Muscle of arm (tissue), 14 donors: ENCODE measurements at places on chromosomes 4 and X.

GRCh38 chr4:161704040-161704439 is 459.8 kb downstream of the FSTL5 start:
- no peak for DNase-seq

DNA sequence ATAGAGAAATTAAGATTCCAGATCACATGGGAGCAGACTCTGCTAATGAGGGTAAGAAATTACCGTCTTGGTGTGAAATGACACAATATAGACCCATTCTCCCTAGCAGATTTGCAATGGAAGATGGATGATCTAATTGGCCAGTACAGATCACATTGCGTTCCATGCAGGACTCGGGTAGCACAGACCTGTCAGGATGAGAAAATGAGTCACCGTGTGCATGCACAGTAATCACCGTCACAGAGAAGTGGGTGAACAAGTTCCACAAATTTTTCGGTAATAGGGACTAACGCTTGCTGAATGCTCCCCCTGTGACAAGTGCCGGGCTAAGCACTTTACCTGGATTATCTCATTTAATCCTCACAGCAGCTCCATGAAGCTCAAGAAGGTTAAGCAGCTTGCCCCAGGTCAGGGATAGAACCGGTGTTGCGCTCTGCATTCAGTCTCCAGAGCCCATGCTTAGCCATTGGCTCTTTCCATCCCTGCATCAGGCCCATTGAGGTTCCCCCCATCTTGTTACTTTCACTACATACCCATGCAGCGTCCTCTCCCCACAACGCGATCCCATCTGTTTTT is 375.6 kb downstream of the FBXW7 start:
- no peak for DNase-seq

GRCh38 chrX:7346021-7346420 is 198.1 kb upstream of the PUDP start:
- no peak for DNase-seq

DNA sequence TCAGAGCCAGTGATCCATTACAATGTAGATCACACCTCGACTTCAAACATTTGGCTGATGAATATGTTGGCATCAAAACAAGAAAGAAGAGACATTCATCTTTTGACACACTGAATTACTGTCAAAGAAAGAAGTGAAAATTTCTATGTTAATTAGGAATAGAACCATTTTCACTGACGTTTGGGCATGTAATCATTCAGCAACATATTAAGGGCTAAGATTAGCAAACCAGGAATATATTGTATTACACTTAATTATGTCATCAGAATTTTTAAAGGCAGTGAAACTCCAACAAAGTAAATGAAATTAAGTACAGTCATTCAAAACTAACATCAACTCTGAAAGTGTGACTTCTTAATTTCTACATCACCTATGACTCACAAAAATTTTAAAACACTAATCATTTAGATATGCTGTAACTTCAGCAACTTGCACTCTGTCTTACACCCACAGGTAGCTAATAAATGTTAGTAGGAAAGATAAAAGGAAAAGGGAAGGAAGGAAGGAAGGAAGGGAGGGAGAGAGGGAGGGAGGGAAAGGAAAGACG is 1.4 kb upstream of the SMR3A start:
- no peak for DNase-seq

- DNase-seq = no peak
These were observed 329.7 kb downstream of the GPAT3 start for GRCh38 chr4:83865417-83866150.

- no peak for DNase-seq
These were observed 14.0 kb downstream of the CFAP97 start for GRCh38 chr4:185189606-185190305.

DNA sequence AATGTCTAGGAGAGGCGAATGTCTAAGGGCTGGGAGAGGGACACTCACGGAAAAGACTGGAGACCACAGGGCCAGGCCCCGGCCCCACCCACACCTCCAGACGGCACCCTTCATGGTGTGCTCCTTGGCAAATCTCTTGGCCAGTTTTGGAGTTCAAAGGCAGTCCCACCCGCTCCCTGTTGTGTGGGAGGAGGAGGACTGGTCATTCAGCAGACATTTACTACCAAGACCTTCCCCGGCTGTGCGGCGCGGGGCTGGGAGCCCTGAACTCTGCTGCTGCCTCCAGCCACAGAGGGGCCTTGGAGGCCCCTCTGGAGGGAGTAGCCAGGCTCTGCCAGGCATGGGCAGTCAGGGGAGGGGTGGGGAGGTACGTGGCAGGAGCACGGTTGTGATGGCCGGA is 8.7 kb upstream of the TBC1D14 start:
- no peak for DNase-seq

DNA sequence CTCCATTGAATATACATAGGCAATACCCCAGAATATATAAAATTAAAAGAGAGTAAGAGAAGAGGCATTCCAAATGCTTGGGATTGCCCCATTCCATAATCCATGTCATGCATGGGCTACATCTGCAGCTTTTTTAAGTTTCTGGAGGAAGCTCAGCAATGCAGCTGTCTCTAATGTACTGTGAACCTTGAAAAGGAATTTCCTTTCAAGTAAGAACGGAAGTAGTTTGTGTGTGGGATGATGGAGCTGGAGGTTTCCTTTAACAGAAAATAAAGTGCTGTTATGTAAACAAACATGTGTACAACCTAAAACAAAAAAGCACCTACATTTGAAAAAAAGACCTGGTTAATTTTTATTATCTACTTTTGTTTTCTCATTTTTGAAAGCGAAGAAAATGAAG is 303.5 kb downstream of the BMPR1B start:
- no peak for DNase-seq

GRCh38 chr4:107719207-107719921 is 670 bp downstream of the PAPSS1 start:
- peak; percentile 44 for DNase-seq

GRCh38 chr4:151195801-151196200 is 81.2 kb upstream of the PRSS48 start:
- no peak for DNase-seq

- no peak for DNase-seq
These were observed 606.0 kb upstream of the PITX2 start for GRCh38 chr4:111228874-111229273.

GRCh38 chr4:52641854-52642563 is 17.1 kb downstream of the USP46 start:
- no peak for DNase-seq

- DNase-seq = no peak
These were observed 92.1 kb downstream of the BMPR1B start for GRCh38 chr4:94849901-94850300.

DNA sequence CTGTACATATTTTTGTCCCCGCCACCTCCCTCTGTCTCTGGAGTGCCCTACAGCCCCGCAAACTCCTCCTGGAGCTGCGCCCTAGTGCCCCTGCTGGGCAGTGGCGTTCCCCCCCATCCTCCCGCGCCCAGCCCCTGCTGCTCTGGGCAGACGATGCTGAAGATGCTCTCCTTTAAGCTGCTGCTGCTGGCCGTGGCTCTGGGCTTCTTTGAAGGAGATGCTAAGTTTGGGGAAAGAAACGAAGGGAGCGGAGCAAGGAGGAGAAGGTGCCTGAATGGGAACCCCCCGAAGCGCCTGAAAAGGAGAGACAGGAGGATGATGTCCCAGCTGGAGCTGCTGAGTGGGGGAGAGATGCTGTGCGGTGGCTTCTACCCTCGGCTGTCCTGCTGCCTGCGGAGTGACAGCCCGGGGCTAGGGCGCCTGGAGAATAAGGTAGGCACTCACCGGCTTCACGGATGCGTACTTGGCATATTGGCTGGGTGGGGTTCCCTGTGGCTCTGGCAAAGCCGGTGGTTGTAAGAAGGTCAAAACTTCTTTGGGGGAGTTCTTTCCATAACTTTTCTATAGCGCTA is 653 bp downstream of the HHIP start:
- DNase-seq = peak; percentile 32

DNA sequence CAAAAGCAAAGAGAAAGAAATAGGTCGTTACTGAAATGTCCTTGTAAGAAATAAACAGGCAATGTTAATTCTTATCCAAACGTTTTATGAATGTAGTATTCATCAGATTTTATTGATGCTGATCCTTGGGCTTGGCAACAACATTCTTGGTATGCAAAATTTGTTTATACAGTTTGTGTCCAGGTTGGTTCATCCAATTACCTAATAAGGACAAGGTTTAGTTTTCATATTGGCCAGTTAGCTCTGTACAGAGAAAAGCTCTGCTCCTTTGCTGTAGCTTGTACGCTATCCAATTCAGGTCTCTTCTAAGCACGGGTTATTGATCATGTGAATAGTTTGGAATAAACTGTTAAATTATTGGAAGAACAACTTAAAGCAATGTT is 14.4 kb upstream of the CCNG2 start:
- DNase-seq = no peak

- DNase-seq = no peak
These were observed 1.6 kb downstream of the SCD5 start for GRCh38 chr4:82797040-82797404.

GRCh38 chr4:114302472-114302871 is 296.1 kb upstream of the UGT8 start:
- DNase-seq = no peak

- DNase-seq = no peak
These were observed 136.9 kb upstream of the VCX start for GRCh38 chrX:7706032-7706431.
